ENCODE measurements at places on chromosomes 6 and 20. TPM values are rescaled to one million over a fixed set of nuclear protein-coding genes. Genes with fewer than 3 reads are reported as not detected.

- H3K27me3 ChIP-seq, result peaks cover 61% of the 10 kb centered on the region
- no peaks in the 10 kb centered on the region for H3K36me3 ChIP-seq
- no peak for DNase-seq
- H3K4me1 ChIP-seq, result no peaks in the 10 kb centered on the region
- no peak overlapping the region for H3K27ac ChIP-seq
Measured at GRCh38 chr6:50187351-50187921, 137.7 kb upstream of the DEFB112 start.

- H3K4me1 ChIP-seq, result peaks cover 15% of the 10 kb centered on the region
- H3K27me3 ChIP-seq, result no peaks in the 10 kb centered on the region
- no peak overlapping the region for H3K4me3 ChIP-seq
- H3K27ac ChIP-seq, result no peak overlapping the region
- DNase-seq, result no peak
Measured at GRCh38 chr20:17529586-17529985, 1.6 kb downstream of the BFSP1 start.

DNA sequence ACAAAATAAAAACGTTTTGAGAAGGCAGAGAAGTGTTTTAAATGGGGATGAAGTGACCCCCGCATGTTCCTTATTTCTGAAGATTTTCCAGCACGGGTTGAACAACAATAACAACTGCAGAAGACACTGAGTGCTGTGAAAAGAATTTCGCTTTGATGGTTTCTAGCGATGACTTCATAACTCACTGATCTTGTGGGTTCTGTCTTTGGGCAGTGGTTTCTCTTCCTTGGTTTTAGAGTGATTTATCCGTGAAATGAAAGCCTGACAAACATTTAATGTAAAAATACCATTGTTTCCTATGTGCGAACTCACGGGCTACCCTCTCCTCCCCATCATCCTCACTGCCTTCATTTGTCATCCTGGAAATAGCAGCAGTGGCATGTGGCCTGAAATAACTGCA is 793.9 kb downstream of the QKI start:
- H3K27me3 ChIP-seq, result no peaks in the 10 kb centered on the region
- no peaks in the 10 kb centered on the region for H3K4me1 ChIP-seq
- no peaks in the 10 kb centered on the region for H3K36me3 ChIP-seq
- DNase-seq, result no peak
- no peak overlapping the region for H3K4me3 ChIP-seq

DNA sequence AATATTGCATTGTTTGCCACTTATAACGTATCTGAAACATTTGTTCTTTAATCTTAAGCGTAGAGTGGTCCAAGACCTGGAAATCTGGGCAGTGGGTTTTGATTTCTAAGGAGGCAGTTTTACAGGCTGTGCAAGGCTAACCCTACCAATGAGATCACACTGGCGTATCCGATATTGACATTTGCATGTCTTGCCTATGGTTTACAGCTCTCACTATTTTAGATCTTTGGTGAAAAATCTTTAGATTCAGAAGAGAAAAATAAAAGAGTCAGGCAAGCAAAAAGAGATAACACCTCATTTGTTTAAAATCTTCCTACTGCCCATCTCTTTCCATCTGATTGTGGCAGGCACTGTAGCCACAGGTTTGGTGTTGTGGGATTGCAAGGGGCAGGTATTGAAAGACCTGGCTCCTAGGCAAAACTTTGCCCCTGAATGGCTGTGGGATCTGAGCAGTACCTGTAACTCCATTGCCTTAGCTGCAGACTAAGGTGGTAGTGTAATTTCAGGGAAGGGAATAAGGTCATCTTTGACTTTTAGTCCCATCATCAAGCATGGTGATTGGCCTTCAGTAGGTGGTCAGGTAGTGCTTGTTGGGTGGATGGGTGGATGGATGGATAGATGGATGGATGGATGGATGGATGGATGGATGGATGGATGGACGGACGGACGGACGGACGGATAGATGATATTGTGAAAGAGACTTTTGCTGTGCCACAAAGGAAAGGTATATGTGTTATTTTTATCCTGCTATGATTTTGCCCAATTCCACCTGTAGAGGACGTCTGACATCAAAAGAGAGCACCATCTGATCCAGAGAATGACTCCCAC is 1.9 kb downstream of the TNFAIP3 start:
- peak overlapping the region; percentile 90 for H3K4me3 ChIP-seq
- peak; percentile 14 for DNase-seq
- H3K27me3 ChIP-seq, result no peaks in the 10 kb centered on the region

DNA sequence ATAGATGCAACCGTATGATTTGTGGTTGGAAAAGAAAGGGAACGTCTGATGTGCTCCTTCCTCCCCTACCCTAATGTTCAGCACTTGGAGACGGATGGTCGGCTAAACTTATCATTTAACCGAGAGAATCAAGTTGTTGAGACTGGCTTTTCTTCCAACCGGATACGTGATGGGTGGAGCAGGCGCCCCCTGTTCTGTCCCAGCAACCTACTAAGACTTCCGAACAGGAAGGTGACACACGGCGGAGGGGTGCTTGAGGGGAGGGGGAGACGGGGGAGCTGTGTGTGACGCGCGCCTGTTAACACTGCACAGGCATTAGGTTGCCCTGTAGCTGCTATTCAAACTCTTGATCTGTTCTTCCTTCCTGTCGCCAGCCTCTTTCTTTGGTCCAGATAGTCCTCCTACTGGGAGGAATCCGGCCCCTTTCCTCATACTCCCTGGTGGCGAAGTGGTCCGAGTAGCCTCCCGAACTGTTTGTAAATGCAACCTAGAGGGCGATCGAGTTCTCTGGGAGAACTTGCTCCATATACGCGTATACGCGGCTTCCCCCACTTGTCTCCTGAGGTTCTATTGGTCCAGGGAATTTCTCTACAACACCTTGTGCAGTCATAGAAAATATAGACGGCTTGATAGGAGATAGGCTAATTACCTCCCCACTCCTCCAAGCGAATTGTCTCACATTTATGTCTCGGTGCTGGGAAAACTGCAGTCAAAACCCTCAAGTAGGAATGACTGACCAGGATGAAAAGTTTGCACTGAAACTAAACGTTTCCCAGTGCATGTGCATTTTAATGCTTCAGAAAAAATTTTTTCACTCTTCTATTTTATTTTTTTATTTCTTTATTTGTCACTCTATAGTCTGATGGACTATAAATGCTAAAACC is 126.0 kb upstream of the SLC2A12 start:
- no peak overlapping the region for H3K4me3 ChIP-seq
- DNase-seq, result no peak
- H3K27me3 ChIP-seq, result no peaks in the 10 kb centered on the region
- H3K4me1 ChIP-seq, result peaks cover 7% of the 10 kb centered on the region
- H3K36me3 ChIP-seq, result peaks cover 5% of the 10 kb centered on the region

DNA sequence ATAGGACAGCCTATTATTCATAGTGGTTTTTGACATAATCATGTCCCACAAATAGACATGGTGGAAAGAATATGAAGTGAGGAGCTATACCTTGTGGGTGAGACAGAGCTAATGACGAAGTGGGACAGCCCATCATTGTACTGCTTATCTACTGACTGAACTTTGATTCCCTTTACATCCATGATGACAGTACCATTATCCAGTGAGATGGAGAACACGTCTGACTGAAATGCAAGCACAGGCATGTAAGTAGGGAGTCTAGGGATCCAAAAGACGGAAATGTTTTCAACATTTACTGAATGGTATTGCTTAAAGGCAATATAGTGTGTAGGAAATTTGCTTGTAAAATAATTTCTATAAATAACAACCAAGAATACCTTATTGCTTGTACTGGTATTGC is 43.5 kb downstream of the FAM229B start:
- no peak overlapping the region for H3K4me3 ChIP-seq
- H3K36me3 ChIP-seq, result no peaks in the 10 kb centered on the region
- no peaks in the 10 kb centered on the region for H3K27me3 ChIP-seq
- no peak for DNase-seq
- no peak overlapping the region for H3K27ac ChIP-seq

DNA sequence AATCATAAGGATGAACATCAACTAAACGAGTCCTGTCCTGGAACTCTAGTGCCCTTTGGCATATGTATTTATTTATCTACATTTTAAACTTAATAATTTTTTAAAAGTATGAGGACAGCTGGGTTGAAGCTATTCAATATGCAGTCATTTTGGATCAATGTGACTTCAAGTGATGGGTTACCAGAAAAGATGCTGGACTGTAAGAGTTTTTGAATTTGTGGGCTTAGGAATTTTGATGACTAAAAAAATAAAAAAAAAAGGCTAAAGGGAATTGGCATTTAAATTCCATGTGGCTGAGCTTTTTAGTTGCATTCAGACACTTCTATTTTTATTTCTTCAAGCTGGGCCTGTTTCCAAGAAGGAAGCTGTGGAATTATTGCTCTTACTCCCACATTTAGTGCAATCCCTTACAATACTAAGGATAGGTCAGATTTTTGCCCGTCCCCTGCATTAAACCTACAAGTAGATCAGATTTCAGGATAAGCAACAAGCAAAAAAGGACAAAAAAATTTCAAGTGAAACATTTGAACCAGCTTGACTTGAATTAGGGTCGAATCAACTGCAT is 704.2 kb upstream of the CITED2 start:
- H3K27ac ChIP-seq, result no peak overlapping the region
- H3K4me3 ChIP-seq, result no peak overlapping the region
- DNase-seq, result peak; percentile 63
- no peaks in the 10 kb centered on the region for H3K36me3 ChIP-seq

GRM1 gene
- not detected for total RNA-seq

PPP1R3G gene
- total RNA-seq, result 3.2 TPM

IRAK1BP1 gene
- 3.4 TPM for total RNA-seq

MOCS1 gene
- total RNA-seq, result 6.0 TPM

GZF1 gene
- total RNA-seq, result 16.0 TPM

LPIN3 gene
- total RNA-seq, result 24.1 TPM

HNF4A gene
- total RNA-seq, result not detected

All from PC-3 (cell line).